ENCODE measurements at places on chromosomes 6 and 20. TPM values are rescaled to one million over a fixed set of nuclear protein-coding genes. Genes with fewer than 3 reads are reported as not detected.

GRCh38 chr6:118980063-118980462, 45.1 kb upstream of the MCM9 start:
- no peak for DNase-seq

NKX2-2 gene
- not detected for total RNA-seq

GRCh38 chr20:32971703-32972161, 32.5 kb downstream of the SUN5 start:
- no peak for DNase-seq

DDX27 gene
- total RNA-seq, result 24.1 TPM

PPP1R14C gene
- not detected for total RNA-seq

All from dermis microvascular lymphatic vessel endothelial cell (primary cell).